ENCODE measurements at places on chromosomes 3 and 15.

- no peak for DNase-seq
Observed at GRCh38 chr15:40872791-40873693, 992 bp downstream of the RHOV start.

DNA sequence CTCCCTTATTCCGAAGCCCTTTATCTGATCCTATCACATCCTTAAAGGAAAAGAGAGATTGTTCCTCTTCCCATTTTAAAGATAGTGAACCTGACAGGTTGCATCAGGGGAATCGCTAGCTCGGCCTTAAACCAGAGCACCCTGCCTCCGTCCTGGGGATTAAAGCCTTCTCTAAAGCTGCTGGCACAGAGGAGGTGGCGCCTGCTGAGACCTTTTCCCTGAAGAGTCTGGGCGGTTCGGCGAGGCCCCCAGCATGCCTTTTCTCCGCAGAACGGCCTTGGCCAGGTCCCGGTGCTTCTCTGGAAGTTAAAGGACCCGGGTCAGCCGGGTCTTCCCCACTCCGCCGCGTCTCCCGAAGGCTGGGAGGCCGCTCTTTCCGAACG is 593 bp downstream of the FAM219B start:
- DNase-seq, result no peak

DNA sequence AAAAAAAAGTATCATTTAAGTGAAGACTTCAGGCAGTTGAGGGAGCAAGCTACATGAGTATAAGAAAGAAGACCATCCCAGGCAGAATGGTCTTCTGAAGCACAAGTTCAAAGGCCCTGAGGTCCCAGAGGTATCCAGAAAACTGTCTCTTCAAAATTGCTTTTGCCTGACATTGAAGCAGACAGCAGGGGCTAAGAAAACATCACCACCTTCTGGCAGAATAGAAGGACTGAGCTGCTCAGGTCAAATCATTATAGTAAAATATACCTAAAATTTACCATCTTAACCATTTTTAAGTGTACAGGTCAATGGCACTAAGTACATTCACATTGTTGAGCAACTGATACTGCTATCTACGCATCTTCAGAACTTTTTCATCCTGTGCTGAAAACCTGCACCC is 16.4 kb downstream of the GPR160 start:
- DNase-seq, result no peak

GRCh38 chr15:23647421-23648370 is at the start of gene MAGEL2:
TSS of gene MAGEL2 (minus strand) at chr15:23647867. CDS start at chr15:23647742, 125 bp downstream.
- DNase-seq, result peak; percentile 60

DNA sequence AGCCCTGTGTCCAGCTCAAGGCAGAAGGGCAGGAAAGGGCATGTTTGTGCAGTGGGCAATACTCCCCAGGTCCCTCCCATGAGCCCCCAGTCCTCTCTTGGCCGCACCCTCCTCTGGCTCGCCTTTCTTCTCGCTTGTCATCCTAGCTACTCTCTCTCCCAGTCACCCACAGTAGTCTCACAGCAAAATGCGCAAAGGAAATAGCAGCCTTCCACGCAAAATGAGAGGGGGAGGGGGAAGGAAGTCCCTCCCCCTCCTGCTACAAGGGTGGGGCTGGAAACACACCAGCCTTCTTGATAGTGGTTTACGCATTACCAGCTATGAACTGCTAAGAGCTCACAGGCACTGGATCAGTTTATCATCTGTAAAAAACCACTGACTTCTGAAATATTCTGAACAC is 83.8 kb downstream of the GADL1 start:
- no peak for DNase-seq

DNA sequence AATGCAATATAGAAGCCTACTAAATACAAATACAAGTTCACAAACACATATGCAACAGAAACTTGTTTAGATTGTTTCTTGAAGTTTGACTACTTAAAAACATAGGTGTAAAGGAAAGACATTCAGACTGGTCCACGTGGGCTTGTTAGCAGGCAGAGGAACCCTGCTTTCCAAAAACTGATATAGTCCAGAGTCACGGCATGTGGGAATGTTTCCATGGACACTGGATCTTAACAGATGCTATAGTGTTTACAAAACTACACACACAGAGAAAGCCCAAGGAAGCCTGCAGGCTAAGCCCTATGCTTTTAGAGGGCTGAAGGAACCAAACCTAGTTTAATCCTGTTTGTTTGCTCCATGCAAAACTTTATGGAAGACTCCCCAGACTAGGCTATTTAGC is 45.2 kb upstream of the LRRC58 start:
- no peak for DNase-seq

DNA sequence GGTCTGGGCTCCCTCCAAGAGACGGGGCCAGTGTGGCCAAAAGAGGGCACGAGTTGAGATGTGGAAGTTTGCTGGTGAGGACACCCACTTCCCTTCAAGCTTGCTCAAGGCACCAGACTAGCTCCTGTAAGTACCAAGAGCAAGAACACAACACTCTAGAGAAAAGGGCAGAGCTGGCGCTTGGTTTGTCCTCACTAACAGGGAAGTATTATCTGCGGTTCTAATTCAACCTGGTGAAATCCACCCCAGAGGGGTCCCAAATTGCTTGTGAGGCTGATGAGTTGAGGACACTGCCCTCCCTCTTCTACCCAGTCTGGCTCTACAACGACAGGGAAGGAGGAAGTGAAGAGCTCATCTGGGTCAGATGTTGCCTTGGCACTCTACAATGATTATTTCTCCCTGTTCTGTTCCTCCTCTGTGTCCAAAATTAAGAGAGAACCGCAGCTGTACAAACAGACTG is 16.9 kb upstream of the FSIP1 start:
- DNase-seq, result no peak

DNA sequence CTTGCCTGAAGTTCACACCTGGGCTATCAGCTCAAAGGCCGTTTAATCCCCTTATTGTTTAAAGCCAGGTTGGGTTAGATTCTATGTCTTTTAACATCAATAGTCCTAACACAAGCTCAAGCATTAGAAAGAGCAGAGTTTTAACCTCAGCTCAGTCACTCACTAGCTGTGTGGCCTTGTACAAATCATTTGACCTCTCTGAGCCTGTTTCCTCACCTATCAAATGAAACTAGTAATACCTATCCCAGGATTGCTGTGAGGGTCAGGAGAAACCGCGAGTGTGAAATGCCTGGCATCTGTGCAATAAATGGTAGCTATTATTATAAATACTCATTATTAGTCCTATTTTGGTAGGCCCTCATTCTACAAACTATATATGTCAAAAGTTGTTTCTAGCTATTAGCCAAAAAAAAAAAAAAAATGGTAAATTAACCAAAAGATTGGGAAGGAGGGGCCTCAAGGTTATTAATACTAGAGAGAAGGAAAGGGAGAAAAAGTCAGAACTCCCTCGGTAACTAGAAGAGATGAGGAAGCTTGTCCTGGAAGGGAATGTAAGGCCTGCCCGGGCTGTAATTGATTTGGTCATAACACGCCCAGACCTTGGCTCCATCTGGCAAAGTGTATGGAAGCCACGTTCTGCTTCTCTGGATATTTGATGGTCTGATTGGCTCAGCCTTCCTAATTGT is 510.5 kb upstream of the PROK2 start:
- no peak for DNase-seq

GRCh38 chr3:67030785-67031740 is 33.0 kb downstream of the KBTBD8 start:
- DNase-seq, result no peak

DNA sequence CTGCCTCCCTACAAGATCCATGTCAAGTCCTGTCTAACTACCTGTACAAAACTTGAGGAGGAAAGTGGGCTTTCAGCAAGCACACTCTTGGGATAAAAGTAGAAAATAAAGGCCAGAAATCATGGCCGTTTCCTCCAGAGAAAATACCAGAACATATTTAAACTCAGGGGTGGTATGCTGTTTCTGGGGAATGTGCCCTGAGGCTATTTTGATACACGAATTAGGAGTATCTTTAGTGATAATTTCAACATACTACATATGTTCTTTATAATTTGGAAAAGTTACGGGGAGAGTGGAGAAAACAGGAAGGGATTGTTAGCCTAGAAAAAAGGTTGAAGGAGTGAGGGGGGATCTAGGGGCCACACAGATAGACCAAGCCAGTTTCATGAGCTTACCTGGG is 18.7 kb upstream of the PDCD6IP start:
- no peak for DNase-seq

GRCh38 chr15:100926258-100926657 is 7.1 kb downstream of the LRRK1 start:
- DNase-seq, result no peak

GRCh38 chr3:53324105-53324504 is 23.2 kb downstream of the DCP1A start:
- no peak for DNase-seq

DNA sequence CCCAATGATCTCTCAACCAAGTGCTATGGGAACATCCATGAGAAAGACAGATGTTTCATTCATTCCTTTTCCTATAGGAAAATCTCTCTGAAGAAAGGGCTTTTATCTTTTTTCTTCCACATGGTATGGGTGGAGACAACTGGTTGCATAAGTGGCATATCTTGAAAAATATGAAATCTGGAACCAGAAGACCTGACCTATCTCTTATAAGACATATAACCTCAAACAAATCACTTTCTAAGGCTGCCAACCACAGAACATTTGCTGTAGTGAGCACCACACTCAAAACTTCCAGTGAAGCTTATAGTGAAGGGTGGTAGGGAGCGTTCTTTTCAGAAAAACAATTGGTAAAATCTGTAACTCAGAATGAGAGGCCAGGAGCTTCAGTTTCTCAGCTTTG is 58.5 kb downstream of the SHQ1 start:
- no peak for DNase-seq

DNA sequence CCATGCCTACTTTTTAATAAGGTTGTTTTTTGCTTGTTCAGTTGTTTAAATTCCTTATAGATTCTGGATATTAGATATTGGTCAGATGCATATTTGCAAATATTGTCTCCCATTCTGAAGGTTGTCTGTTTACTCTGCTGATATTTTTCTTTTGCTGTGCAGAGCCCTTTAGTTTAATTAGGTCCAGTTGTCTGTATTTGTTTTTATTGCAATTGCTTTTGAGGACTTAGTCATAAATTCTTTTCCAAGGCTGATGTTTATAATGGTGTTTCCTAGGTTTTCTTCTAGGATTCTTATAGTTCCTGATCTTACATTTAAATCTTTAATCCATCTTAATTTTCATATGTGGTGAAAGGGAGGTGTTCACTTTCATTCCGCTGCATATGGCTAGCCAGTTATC is 77.4 kb downstream of the PTPRG start:
- no peak for DNase-seq

DNA sequence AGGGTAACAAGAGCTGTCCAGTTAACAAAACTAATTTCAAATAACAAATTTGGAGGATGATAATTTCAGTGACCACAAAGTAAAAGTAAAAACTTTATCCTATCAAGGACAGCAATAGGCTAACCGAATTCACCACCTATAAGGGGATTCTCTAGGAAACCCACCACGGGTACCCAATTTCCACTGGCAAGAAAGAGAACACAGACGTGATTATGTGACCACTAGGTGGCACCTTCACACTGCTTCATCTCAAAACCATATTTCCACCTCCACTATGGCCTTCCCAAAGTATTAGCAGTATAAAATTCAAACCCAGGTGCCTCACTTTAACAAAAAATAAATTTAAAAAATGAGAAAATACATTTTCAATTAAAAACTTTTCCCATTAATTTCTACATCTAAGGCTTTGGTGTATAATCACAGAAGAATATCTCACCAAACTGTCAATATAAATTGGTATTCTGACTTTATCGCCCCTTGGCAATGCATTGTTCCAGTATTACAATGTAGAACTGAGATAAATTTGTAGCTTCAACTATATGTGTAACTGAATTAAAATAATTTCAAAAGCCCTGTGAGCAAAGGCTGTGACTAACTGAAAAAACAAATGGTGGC is 96.5 kb downstream of the FSIP1 start:
- DNase-seq, result peak; percentile 53

DNA sequence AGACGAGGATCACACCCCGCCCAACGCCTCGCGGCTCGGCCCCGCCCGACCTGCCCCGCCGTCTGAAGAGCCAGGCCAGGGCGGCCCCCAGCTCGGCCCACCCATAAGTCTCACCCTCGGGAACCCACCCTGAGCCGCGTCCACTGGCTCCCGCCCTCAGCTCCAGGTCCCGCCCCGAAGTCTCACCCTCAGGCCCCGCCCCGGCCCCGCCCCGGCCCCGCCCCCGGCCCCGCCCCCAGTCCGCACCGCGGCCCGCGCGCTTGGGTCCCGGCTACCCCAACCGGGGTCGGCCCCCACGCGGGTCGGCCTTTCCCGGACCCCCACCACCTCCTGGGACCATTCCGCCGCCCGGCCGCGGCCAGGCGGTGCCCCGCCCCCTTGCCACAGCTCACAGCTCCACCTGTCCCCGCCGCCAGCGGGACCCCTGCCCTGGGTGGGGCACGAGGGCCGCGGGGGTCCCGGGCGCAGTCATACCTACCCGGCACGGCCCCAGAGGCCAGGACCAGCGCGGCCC is 489 bp downstream of the CSPG5 start:
- peak; percentile 57 for DNase-seq

DNA sequence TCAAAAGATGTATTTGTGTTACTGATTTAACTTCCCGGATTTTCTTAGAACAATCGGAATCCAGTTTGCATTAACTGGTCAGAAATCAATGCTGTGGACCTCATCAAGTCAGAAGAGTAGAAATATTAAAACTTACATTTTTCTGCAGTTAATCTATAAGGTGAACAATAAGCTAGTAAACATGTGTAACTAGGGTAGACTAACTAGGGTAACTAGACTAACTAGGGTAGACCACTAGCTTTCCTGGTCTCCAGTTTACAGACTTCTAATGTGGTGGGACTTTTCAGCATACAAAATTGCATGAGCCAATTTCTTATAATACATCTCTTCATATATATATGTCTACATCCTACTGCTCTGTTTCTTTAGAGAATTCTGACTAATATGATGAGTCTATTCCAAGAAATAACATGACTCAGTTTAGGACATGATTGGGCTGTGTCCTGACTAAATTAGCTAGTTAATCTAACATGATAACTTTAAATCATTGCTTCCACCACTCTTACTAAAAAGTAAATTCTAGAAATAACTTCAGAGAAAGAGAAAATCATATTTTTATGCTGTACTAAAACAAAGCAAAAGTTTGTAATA is 5.3 kb downstream of the PLSCR2 start:
- DNase-seq, result no peak

DNA sequence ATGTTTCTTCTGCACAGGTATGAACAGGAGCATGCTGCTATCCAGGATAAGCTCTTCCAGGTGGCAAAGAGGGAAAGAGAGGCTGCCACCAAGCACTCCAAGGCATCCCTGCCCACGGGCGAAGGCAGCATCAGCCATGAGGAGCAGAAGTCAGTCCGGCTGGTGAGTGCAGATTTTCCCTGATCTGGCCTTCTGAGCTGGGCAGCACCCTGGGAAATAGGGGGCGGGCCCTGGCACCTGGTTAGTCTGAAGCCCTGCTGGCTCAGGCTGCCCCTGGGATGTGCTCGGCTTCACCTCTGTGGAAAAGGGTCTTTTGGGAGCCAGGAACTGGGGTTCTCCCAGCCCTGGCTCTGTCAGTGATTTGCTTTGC is 29.0 kb downstream of the CHCHD6 start:
- no peak for DNase-seq

DNA sequence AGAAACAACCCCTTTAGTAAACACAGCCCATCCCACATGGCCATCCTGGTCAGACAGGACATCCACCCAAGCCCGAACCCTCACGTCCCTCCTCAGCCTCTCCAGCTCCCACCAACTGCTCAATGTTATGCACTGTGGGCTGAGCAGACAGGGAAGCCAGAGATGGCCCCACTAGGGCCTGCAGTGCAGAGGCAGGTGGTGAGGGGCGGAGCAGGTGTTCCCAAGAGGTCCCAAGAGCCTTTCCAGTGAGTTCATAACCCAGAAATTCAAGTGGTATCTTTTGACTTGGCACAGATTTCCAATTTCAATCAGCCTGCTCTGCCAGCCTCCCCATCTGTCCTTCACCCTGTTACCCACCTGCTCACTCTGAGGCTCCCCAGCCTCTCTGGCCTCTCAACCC is 130.3 kb downstream of the LIPC start:
- no peak for DNase-seq

- no peak for DNase-seq
Observed at GRCh38 chr3:18745472-18745871, 320.3 kb upstream of the SATB1 start.
